ENCODE measurements at places on chromosomes 7 and 10.

GRCh38 chr10:88883448-88883809, 3.4 kb downstream of the STAMBPL1 start:
- no peak overlapping the region for H3K4me3 ChIP-seq
- H3K27ac ChIP-seq = no peak overlapping the region
- no peak for DNase-seq

GRCh38 chr7:132053871-132054270, 497.4 kb upstream of the PODXL start:
- no peak overlapping the region for H3K4me3 ChIP-seq
- DNase-seq = no peak
- no peaks in the 10 kb centered on the region for H3K4me1 ChIP-seq
- no peak overlapping the region for H3K27ac ChIP-seq
- H3K36me3 ChIP-seq = no peaks in the 10 kb centered on the region

- H3K36me3 ChIP-seq = no peaks in the 10 kb centered on the region
- H3K4me3 ChIP-seq = no peak overlapping the region
- H3K4me1 ChIP-seq = no peaks in the 10 kb centered on the region
Observed at GRCh38 chr7:155844019-155844453, 31.8 kb upstream of the SHH start.

DNA sequence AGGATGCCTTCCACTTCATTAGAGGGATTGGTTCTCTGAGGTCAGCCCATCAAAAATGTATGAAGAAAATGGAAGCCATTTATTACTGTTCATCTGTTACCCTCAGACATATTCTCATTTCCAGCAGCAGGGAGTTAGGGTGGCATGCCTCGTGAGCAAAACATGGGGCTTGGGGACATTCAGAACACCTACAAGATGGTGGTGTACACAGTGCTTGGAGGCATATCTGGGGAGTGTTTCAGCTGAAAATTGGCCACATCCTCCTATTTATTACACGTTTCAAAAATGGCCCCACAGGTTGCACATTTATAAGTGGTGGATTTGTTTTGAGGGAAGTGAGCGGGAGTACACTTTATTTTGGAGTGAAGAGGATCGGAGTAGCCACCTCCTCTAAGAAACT, 93.4 kb downstream of the SPAG6 start:
- peaks cover 15% of the 10 kb centered on the region for H3K4me1 ChIP-seq
- H3K4me3 ChIP-seq = no peak overlapping the region
- H3K27ac ChIP-seq = no peak overlapping the region
- H3K36me3 ChIP-seq = no peaks in the 10 kb centered on the region
- no peak for DNase-seq

Data from liver (tissue), 10 donors.